ENCODE measurements at places on chromosomes 12 and 14.

DNA sequence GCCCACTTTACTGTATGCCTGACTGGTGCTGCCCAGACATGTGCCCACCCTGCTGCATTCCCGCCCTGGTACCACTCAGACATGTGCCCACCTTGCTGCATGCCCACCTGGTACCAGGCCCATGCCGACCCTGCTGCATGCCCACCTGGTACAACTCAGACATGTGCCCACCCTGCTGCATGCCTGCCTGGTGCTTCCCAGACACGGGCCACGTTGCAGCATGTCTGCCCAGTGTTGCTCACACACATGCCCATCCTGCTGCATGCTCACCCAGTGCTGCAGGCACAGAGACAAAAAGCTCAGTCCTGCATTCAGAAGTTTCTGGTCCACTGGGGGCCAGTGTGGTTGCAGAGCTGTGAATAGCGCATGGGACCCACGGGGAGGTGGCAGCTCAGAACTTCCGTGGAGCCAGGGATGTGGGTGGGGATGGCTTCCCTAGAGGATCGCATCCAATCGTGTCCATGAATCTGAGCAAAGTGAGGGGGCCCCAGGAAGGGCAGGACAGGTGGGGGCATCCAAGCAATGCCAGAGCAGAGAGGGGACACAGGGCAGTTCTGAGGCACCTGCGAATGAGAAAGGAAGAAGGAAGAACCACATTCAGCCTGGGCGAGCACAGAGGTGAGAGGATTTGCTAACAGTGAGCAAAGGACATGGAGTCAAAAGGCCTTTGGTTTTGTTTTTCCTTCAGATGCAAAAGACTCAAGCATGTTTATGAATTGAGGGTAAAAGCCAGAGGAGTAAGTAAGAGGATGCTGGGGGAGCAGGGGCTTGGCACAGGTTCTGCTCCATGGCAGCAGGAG is 175.9 kb upstream of the C14orf180 start:
- no peak for DNase-seq

GRCh38 chr14:82080370-82080769 is 546.7 kb upstream of the SEL1L start:
- DNase-seq = no peak

GRCh38 chr14:65267856-65268255 is 144.7 kb upstream of the FUT8 start:
- no peak for DNase-seq

- DNase-seq = no peak
Measured at GRCh38 chr12:2804393-2805142, 7.9 kb upstream of the ITFG2 start.

DNA sequence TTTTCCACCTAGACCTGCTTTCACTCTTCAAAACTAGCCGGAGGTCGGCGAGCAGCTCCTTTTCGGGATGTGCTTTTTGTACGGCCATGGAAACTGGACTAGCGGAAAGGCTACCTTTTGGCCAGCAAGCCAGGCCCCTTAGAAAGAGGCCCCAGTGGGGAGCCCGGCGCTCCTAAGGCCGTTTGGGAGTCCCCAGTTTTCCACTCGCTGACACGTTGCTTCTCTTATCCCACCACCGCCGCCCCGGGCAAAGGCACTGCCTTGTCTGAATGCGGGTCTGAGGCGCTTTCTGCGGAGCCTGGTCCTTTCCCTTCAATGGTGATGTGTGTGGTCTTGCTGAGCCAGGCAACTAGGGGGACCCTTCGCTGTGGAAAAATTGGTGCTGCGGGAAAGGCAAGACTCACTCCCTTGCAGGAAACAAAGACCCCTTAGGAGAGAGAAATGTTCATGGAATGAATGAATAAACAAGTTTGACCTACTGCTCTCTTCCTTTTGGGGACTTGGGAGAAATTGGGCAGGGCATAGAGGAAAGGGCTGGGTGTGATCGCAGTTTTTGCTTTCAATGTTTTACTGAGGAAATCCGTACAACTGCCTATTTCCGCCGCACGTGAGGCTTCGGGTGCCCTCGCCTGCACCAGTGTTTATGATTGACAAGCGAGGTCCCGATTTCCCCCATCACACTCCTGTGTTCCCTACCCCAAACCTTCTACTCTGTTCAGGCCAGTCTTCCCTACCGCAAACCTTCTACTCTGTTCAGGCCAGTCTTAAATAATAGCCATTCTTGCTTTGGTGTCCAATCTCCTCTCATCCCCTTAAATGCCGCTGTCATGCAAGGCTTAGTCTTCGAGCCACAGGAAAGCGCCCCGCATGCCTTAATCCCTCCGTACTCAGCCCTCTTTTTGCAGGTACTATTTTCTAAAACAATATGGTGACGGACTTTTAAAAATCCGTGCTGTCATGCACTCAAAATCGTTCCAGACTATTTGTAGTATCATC is 1.0 kb upstream of the SLC38A2 start:
- no peak for DNase-seq

- DNase-seq = no peak
Measured at GRCh38 chr14:22282417-22282816, 306.6 kb downstream of the DAD1 start.

GRCh38 chr14:67343601-67344230 is 15.9 kb downstream of the ATP6V1D start:
- no peak for DNase-seq

GRCh38 chr12:51188359-51189051 is 15.6 kb upstream of the TFCP2 start:
- DNase-seq = no peak

- no peak for DNase-seq
Measured at GRCh38 chr12:78420991-78421390, 443.6 kb upstream of the SYT1 start.

- DNase-seq = no peak
Measured at GRCh38 chr14:81337073-81337472, 63.1 kb downstream of the STON2 start.

DNA sequence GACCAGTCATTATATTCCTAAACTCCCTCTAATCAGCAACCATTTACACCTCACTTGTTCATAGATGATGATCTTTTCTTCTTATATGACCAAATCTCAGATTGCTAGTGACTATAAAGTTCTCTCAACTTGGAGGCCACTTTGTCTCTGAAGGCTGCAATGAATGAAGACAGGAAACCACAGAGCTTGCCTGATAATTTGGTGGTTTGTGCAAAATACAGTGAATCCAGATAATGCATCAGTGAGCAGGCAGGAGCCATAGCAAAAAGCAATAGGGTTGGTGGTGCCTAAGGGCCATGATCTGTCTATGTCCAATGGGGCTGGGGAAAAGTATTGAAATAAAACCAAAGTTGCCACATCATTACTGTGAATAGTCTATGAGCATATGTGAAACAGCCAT is 123.8 kb upstream of the LRFN5 start:
- no peak for DNase-seq

DNA sequence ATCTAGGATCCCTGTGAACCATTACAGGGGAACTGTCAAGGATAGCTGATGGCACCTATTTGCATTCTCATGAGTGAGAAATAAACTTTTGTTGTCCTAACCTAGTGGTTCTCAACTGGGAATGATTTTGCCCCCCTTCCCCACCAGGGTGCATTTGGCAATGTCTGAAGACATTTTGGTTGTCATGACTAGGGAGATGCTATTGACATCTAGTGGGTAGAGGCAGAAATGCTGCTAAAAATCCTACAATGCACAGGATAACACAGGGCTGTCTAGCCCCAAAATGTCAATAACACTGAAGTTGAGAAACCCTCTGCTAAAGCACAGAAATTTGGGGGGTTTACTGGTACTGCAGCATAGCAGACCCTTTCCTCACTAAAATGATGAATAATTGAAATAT is 140.9 kb upstream of the SRRM4 start:
- no peak for DNase-seq
